ENCODE measurements at places on chromosomes 2 and 18.

DNA sequence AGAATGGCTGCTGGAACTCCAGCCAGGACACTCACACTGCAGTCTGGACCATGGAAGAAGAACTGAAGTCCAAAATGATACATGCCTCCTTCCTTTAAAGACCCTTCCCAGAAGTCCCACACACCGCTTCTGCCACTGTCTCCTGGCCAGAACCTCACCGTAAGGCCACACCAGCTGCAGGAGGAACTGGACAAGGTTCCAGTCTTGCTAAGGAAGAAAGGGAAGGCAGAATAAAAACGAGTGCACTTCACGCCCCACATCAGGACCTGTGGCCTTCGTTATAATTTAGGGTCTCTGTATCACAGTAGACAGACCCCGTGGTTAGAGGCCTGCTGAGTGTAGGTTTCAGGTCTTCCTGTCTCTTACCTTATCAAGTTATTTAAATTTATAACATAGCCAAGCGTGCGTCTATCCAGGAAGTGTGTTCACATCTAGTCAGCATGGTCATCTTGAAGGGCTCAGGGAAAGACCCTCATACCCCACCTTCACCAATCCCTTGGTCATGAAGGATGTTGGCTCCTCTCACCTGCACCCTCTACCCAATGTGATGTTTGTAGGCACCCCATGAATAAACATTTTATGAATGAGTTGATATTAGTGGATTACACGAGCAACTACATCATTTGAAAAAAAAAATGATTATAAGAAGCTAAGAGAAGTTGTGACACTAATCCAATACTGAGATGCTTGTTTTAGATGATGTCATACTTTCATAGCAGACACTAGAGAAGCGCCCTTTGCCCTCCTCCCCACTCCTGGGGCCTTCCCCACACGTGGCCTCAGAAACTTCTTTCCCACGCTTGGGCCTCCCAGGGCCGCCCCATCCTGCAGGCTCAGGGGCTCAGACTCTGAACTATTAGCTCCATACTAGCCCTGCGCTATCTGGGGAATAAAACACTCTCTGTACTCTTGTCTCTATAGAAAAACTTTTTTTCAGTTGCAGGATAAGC, 157.6 kb downstream of the FAM210A start:
- DNase-seq = no peak

DNA sequence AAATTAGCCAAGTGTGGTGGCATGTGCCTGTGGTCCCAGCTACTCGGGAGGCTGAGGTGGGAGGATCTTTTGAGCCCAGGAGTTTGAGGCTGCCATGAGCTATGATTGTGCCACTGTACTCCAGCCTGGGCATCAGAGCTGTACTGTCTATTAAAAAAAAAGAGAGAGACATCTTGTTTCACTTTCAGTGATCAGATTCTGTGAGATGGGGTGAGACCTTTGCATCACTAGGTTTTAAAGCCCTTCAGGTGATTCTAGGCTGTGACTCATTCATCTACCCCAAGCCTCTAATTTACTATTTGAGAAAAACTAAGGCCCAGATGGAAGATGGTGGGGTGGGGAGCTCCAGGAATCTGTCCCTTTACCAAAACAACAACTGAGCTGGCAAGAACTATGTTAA, 7.1 kb downstream of the C2orf92 start:
- DNase-seq = no peak

DNA sequence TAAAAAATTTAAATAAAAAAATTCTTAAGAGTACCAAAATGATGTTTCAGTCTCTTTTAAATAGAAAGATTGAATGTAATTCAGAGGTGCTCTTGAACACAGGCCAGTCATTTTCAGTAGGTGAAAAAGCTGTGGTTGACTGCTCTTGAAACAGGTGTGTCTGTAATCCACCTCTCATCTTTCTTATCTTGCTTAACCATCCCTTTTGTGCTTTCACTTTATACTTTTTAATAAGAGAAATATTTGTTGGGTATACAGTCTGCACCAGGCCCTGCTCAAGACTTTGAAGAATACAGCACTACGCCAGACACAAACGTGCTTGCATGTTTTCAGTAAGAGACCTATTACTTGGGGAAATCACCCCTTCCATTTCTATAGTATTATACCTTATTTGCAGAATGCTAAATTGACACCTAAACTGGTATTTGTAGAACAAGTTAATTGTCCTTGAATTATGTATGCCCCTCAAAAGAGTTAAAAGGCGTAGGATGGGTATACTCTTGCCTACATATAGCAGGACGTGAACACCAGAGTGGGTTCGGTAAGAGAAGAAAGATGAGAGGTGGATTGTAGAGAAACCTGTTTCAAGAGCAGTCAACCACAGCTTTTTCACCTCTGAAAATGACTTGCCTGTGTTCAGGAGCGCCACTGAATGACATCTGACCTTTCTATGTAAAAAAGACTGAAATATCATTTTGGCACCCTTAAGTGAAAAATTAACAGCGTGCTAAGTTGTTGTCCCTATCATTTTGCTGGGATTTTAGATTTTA, 4.0 kb upstream of the RTN4 start:
- no peak for DNase-seq

GRCh38 chr2:204583773-204584172, 38.5 kb downstream of the PARD3B start:
- DNase-seq = no peak

- DNase-seq = no peak
Observed at GRCh38 chr2:215110918-215111317, 27.5 kb downstream of the ABCA12 start.

GRCh38 chr18:27652480-27653121, 467.5 kb upstream of the CHST9 start:
- no peak for DNase-seq

DNA sequence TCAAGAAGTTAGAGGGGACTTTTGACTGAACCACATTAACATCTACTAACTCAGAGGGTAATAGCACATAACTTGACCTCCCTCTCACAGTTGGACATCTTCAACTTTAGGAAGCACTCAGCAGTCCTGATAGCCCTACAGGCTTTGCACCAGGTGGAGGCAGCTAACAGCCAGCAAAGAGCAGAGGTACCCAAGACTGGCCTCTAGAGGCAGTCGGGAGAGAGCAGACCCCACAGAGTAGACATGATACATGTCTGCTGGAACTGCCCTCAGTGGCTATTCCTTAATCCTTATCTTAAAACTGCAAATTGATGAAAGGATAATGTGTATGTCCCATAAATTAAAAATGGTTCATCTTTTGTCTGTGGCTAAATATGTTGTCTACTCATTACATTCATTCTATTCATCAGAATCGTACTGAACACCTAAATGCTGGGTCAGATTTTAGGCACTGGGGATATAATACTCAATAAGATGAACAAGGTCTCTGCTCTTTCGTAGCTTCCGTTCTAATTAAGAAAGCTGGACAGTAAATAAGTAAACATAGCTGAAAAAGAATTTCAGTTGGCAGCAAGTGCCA, 49.8 kb downstream of the CAB39 start:
- no peak for DNase-seq

- DNase-seq = no peak
Observed at GRCh38 chr2:48954935-48955334, 199.4 kb downstream of the FSHR start.

GRCh38 chr2:196173505-196173904, 2.1 kb upstream of the STK17B start:
- DNase-seq = no peak

- DNase-seq = no peak
Observed at GRCh38 chr2:26438526-26438925, 36.8 kb downstream of the DRC1 start.

GRCh38 chr2:151569167-151569566, 159.5 kb downstream of the RIF1 start:
- DNase-seq = no peak

- no peak for DNase-seq
Observed at GRCh38 chr2:98634406-98635092, 26.2 kb downstream of the UNC50 start.

DNA sequence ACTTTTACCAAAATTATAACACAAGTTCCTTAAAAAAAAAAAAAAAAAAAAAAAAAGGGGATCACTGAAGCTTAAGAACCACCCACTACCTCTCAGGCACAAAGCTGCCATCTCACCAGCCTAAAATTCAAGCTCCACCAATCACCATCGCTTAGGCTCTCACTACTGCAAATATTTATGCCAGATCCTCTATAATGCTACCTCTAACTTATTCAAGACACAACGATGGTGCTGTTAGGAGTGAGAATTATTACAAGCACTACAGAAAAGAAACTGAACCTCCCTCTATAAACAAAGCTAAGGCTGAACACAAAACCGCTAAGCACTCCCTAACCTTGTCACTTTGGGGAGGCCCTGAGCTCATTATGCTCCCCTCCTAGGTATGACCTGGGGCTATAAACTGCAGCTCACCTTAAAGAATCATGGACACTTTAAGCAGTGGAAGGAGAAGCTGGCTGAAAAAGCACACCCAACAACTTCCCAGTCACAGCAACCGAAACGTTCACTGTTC, 3.6 kb downstream of the FZD5 start:
- no peak for DNase-seq

All from NCI-H510A (cell line).